Activated B cell treated with CpG ODN at 0.5 μM for 24 hours (primary cell): ENCODE measurements at places on chromosomes 16 and 17. TPM values are rescaled to one million over a fixed set of nuclear protein-coding genes. Genes with fewer than 3 reads are reported as not detected.

- no peak for DNase-seq
These were observed 721 bp downstream of the TBCD start for GRCh38 chr17:82752371-82753200.

DNA sequence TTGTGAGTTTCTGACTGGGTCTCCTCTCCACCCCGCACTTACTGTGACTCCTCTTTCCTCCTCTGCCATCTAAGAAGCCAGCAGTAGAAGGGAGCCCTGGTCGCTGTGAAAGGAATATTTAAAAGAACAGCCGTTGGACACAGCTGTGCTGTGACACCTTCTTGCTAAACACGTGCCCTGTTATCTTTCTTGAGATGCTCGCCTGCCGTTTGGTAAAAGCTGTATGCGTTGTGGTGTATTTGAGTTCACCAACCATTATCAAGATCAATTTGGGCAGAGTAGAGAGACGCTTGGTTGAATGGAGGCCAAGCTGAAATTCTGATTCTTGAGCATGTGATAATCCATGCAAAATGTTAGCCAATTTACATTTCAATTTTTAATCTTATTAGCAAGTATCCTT, 3.8 kb downstream of the GID4 start:
- DNase-seq = no peak

DNA sequence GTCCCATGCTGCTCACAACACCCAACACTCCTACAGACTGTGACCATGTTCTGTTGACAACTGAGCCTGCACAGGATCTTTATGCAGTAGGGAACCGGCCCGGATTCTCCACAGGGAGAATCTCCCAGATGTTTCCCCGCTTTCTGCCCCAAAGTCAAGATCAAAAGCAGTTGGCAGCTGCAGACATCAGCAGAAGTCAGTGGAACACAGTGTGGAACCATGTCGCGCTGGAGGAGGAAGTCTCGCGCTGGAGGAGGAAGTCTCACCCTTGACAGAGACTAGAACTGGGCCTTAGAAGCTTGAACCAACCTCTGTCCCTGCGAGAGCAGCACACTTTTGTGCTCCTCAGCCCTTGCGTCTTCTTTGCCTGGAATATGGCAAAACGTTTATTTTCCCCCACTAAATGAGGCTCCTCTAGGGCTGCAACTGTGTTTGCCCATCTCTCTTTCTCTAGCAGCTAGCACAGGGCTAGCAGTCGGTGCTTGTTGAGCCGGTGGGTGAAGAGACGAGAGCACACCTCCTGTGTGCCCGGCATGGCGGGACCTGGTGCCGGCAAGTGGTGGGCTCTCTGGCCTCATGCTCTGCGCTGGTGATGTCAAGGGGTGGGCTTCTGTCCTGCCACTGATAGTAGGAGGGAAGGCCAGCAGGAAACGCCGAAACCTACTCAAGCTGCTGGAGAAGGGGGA, 2.1 kb upstream of the MRC2 start:
- no peak for DNase-seq

DNA sequence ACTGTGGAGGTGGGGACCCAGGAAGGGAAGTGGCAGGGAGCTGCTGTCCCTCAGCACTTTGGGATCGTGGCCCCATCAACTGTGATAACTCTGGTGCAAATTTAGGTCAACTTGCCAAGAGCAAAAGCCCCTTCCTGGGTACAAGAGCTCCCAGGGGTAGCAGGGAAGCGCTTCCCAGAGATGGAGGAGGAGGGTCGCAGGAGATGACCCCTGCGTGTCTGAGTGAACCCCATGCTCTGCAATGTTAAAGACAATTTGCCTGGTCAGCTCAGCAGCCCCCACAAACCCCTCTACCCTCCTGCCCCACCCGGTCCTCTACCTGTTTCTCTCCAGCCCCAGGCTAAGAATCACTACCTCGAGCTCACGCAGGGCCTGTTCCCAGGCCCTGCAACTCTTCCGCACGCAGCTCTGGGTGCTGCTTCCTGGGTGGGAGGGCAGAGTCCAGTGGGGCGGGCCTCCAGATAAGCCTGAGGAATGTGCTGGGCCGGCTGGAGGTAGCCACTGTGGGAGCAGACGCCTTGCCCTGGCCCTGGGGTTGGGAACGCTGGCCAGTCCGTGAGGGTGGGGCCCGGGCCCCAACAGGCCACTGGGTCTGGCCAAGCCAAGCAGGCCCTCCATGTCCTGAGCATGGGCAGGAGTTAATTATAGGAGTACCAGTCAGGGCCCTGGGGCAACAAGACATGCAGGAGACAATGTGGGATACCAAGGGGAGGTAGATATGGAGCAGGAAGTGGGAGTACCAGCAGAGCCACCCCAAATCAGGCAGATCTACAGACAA, 6.1 kb downstream of the DOK4 start:
- no peak for DNase-seq

DNA sequence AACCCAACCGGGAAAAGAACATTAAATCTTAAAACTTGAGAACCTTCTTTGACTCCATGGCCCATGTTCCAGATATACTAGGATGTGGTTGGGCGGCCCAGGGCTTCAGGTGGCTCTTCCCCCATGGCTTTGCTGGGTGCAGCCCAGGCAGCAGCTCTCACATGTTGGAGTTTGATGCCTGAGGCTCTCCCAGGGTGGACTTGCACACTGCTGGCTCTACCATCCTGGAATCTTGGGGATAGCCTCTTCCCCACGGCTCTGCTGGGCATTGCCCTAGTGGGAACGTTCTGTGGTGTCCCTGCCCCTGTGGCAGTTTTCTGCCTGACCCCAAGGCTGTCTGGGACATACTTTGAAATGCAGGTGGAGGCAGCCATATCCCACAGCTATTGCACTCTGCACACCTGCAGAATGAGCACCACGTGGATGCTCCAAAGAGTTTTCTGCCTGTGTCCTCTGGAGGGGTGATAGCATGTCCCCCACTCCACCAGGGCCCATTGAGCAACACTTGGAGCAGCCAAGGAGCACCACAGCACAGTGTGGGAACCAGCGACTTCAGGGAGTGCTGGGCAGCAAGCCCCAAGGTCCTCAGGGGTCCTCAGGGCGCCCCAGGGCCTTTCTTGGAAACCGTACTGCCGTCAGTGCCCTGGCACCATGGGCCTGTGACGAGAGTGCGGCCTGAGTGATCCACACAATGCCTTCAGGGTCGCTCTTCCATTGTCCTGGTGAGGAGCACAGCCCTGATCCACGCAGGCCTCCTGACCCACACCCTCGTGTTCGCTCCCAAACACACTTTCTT, 70.8 kb downstream of the GOSR1 start:
- no peak for DNase-seq

DNA sequence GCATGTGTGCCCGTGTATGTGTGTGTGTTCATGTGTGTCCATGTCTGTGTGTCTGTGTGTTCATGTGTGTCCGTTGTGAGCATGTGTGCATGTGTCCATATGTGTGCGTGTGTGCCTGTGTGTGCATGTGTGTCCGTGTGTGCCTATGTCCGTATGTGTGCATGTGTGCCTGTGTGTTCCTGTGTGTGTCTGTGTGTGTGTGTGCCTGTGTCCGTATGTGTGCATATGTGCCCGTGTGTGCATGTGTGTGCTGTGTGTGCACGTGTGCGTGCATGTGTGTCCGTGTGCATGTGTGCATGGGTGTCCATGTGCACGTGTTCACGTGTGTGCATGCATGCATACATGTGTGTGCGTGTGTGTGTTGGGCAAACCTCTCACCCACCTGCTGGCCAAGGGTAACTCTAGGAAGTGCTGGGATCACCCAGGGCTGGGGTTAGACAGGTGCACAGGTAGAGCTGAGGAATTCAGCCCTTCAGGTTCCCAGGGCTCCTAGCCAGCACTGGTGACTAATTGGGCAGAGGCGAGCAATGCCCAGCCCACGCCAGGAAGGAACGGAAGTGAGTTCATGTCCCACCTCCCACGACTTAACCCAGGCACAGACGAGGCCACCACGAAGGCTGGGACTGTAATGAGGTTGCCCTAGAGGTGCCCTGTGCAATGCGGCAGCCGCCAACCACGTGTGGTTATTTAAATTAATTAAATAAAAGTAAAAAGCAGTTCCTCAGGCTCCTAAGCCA, 8.2 kb upstream of the CSNK1D start:
- DNase-seq = no peak

DNA sequence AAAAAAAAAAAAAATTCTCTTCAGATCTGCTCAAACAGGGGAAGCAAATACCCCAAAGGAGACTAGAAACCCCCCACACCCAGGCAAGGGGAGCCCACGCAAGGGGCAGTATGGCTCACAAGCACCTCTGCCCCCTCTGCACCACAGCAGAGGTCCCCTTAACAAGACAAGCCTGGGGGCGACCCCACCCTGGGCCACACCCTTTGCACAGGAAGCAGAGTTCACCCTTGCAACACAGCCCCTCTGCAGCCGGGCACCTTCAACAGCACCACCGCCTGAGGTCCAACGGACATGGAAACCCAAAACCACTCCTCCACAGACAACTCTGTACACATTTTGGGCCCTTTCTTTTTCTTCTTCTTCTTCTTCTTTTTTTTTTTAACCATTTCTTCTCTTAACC, 12.8 kb downstream of the AXIN1 start:
- DNase-seq = no peak

DNA sequence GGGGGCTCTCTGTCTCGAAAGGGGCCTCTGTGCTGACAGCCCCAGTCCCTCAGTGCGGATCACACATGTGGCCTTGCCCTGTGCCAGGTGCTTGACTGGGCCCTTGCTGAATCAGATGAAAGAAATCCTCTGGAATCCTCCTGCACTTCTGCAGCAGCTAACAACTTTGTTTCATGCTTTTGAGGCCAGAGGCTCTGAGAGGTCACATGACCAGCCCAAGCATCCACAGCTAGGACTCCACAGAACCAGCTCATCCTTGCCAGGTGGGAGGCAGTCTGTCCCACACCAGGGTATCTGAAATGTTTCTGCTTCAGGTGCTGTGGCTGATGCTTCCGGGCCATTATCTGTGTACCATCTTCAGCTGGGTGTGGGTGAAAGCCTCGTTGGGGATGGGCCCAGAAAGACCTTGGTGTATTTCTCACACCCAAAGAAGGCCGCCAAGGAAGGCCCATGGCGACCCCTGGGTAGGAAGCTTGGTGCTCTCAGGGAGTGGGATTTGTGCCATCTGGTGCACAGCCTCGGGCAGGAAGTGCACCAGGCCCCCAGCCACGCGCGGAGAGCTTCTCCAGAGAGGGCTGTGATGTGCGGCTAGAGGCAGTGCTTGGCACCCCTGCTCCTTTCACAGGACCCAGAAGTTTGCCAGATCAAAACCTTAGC, 143.8 kb downstream of the CLEC16A start:
- no peak for DNase-seq

DNA sequence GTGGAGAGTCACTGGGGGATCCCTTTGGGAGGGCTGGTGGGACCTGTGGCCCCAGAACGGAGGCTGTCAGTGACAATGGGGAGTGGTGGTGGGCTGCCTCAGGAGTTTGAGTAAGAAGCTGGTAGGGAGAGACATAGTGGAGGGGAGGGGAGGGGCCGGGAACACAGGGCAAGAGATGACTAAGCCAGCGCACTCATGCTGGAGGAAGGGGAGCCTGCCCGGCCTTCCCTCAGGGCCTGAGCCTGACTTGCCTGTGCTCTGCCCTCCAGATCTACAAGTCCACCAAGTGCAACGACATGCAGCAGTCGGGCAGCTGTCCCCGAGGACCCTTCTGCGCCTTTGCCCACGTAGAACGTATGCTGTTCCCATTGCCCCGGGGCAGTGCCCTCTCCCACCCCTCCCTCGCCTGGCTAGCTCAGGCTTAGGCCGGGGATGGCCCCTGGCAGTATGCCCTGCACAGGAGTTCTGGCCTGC, 29.3 kb downstream of the UNC13D start:
- DNase-seq = no peak

- DNase-seq = no peak
These were observed 343.0 kb downstream of the SNX29 start for GRCh38 chr16:12319428-12320035.

- DNase-seq = peak; percentile 45
These were observed 60.3 kb downstream of the RMI2 start for GRCh38 chr16:11405331-11406176.

- no peak for DNase-seq
These were observed 149.9 kb downstream of the CLEC16A start for GRCh38 chr16:11094075-11094856.

DNA sequence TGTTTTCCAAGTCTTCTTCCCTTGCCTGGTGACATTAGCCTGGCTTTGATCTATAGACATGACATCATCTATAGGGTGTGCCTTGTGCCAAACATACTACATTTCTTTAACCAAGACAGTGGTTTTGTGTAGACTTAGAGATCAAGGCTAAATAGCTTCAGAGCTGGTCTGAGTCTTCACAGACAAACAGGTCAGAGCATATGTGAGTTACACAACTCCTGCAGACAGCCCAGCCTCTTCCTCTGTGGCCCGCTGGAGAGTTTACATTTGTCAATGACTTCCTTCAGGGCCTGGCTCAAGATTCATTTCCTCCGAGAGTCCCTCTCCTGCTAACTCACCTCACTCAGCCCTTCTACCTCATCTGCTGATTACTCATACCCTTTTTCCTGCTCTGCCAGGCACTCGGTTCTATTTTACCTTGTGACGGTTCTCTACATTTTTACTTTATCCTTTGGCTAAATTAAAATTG, 73.1 kb upstream of the TANC2 start:
- DNase-seq = no peak

- peak; percentile 50 for DNase-seq
These were observed 22.1 kb downstream of the TRIM25 start for GRCh38 chr17:56891751-56892150.

DNA sequence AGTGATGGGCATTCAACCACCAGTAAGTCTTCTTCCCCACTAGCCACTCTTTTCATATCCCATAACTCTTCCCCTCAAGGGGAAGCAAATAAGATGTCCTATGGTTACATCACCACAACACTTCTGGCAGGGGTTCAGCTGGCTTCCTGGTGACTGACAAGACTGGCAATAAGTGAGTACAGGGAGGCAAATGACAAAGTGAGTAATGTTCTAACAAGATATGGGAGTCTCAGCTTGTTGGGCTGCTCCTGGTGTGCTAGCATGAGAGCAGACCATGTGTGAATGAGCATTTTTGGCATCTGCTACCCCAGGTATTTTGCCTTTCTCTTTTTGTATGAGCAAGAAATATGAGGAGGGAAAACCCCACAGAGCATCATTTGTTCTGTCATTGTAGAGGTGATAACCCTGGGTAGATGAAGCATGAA, 9.9 kb downstream of the TMIGD1 start:
- no peak for DNase-seq

- peak; percentile 63 for DNase-seq
These were observed 700 bp downstream of the UBN1 start for GRCh38 chr16:4847774-4848587.

DNA sequence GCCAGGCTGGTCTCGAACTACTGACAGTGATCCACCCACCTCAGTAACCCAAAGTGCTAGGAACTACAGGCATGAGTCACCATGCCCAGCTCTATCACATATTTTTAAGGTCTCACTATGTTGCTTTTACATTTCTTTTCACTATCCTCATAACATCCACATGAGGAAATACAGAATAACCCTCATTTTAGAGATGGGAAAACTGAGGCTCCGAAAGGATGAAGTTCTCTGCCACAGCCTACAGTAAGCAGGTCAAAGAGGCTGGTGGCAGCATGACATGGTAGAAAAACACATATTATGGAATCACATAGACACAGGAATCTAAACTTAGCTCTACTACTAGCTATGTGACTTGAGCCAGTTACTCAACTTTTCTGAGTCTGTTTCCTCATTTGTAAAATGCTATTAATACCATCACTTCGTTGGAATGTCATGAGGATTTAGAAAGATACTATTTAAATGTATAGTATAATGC, 32.2 kb downstream of the APPBP2 start:
- no peak for DNase-seq

GRCh38 chr16:83849421-83849820, 41.6 kb downstream of the HSBP1 start:
- no peak for DNase-seq

LONP2 gene
- total RNA-seq = 63.5 and 72.7 TPM in 2 replicates

TMC6 gene
- total RNA-seq = 746 and 896 TPM in 2 replicates

PDE6G gene
- total RNA-seq = 0.42 and 1.2 TPM in 2 replicates

QPRT gene
- total RNA-seq = 0.64 and 0.84 TPM in 2 replicates

RSKR gene
- total RNA-seq = 21.0 and 26.8 TPM in 2 replicates

ABCC11 gene
- total RNA-seq = not detected in 2 replicates
